ENCODE measurements at places on chromosomes 5 and 9.
A peak's percentile ranks its signal among the peaks of the same experiment; 100 is the strongest.

DNA sequence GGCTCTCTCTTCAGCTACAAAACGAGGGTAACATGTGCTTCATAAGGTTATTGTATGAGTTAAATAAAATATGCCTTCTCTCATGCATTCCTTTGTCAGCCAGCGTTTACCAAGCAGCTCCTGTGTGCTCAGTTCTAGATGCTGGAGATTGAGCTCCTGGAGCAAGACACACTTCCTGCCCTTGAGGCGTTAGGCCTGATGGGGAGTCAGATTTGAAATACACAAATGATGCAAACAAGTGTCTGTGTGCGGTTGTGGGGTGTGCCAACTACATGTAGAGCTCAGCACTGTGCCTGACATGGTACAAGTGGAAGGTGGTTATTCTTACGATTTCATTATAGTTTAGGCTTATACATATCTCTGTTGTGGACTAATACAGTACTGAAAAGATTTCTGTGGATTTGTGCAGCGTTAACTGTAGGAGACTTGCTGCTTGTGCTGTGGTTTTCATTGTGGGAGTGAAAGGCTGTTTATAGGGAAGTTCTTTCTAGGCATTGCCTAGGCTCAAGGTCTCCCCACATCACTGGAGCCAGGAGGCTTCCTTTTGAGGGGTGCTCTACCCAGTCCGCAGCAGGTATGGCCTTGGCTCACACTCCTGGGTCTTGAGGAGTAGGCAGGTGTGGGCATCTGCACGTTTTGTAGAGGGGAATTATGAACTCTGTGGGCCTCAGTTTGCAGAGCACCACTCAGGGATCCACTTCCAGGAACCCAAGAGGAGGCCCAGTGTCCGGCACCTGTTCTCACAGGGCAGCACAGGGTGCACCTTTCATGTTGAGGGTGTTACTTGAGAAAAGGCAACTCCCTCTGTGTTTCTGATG is 39.8 kb upstream of the ANGPTL2 start:
- no peak for DNase-seq

- DNase-seq = no peak
Measured at GRCh38 chr5:145218019-145218418, 617.1 kb downstream of the PRELID2 start.

DNA sequence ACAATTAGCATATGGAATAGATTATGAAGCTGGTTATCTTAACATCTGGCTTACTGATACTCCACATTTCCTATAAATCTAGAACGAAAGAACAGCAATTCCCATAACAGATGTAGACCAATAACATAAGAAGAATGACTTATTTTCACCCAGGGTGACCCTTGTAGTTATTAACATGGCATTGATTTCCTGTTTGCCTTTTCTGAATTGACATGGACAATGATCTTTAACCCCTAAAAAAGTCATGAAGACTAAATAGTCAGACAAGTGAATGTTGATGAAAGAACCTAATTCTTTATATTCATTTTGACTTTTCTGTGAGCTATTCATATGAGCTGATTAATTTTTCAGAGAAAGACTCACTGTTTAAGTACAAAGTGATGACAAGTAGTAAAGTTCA is 175.3 kb upstream of the CD180 start:
- DNase-seq = no peak

GRCh38 chr9:88468226-88468625 is 66.8 kb upstream of the NXNL2 start:
- DNase-seq = no peak

DNA sequence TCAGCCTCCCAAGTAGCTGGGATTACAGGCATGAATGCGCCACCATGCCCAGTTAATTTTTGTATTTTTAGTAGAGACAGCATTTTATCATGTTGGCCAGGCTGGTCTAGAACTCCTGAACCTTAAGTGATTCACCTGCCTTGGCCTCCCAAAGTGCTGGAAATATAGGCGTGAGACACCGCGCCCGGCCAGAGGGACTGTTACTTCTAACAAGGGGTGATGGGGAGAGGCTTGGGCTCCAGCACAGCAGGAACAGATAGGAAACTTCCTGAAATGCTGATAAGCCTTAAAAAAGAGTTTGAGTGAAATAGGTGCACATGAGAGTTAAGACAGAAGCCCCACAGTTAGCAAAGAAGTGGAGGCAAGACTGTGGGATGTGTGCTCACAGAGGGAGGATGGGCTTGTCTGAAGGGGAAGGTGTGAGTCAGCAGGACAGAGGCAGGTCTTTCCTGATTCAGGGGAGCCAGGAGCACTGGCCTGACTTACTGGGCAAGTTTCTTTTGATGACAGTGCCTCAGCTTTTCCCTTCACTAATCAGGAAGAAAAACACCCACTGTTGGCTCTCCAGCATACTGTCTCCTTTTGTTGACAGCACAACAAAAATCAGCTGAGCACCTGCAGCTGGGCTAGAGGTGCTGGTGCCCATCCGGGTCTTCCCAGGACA is 68.4 kb downstream of the RAD23B start:
- no peak for DNase-seq

- DNase-seq = peak; percentile 31
Measured at GRCh38 chr5:119036101-119036762, 34.7 kb upstream of the DMXL1 start.

DNA sequence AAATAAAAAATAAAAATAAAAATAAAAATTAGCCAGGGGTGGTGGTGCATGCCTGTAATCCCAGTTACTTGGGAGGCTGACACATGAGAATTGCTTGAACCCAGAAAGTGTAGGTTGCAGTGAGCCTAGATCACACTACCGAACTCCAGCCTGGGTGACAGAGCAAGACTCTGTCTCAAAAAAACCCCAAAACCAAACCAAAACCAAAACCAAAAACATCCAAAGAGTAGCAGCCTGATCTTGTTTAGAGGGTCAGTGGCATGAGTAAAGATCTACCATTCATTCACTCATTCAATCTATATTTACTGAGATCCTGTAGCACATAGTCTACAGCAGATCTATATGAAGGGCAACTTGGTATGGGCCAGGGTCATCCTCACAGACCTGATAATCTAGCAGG is 202.4 kb downstream of the MAPKAP1 start:
- DNase-seq = no peak

DNA sequence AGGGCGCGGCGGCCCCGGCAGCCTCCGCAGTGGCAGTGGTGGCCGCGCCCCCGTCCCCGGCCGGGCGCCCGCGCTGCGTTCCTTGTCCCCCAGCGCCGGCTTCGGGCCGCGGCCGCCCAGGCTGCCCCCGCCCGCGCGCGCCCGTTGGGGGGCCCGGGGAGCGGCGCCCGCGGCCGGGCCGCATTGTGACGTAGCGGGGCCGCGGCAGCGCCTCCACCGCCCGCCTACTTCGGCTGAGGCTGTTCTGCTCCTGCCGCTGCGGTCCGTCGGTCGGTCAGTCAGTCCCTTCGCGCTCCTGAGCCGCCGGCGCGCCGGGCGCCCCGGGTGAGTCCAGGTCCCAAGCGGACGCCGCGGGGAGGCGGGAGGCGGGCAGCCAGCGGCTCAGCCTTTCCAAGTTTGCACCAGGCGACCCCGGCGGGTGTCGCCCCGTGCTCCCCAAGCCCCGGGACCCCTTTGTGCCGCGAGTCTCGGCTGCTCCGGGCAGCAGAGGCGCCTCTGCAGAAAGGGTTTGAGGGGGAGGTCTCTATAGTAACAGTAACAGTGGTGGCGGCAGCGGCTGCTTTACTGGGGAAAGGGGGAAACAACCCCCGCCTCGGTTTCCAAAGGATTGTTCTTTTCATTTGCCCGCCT is at the start of gene SNCAIP:
Gene SNCAIP (plus strand): TSS at position 277 of the 630 bp plus-strand sequence. CDS start 78,898 bp downstream, outside the sequence.
- DNase-seq = no peak

GRCh38 chr5:62974623-62975022 is 396.0 kb downstream of the LRRC70 start:
- DNase-seq = no peak

- DNase-seq = no peak
Measured at GRCh38 chr5:31516802-31517201, 15.1 kb downstream of the DROSHA start.

DNA sequence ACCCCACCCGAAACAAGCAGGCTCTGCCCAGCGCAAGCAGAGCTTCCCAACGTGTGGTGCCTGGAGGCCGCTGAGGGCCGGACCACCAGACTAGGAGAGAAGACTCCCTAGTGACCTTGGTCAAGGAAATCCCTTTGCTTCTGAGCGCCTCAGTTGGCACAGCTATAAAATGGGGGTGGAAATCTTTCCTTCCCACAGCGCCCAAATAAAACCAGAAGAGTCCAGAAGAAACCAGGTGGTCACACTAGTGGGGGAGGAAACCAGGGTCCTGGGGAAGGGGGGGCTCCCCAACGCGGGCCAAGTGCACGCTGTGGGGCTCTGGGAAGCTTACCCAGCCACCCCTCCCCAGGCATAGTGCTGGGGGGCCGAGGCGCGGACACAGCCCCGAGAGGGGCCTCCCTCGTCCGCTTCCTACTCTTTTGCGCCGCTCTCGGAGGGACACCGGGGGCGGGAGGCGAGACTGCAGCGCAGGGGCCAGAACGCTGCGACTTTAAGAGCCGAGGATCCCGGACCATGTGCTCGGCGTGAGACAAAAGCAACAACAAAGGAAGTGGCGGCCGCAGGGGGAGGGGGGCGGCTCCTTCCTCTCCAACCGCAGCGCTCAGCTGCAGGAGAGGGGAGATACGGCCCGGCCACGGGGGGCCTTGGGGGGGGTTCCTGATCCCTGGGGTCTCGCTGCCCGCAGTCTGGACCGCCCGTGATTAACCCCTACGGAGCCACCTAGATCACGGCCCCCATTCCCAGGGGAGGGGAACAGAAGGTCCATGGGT is 885 bp downstream of the RNF44 start:
- no peak for DNase-seq
